Cardiac ventricle fibroblast (primary cell): ENCODE measurements at places on chromosomes 5 and 9. TPM values are rescaled to one million over a fixed set of nuclear protein-coding genes. Genes with fewer than 3 reads are reported as not detected.

PIP5KL1 gene
- 0.44 and 4.5 TPM in 2 replicates for total RNA-seq

FSTL4 gene
- total RNA-seq, result not detected in 2 replicates

PRSS3 gene
- total RNA-seq, result 2.7 and 3.3 TPM in 2 replicates

C6 gene
- 16.3 and 20.7 TPM in 2 replicates for total RNA-seq

AKNA gene
- total RNA-seq, result 5.1 TPM in 2 replicates

IL4 gene
- not detected in 2 replicates for total RNA-seq

ACTBL2 gene
- not detected in 2 replicates for total RNA-seq

GPR151 gene
- total RNA-seq, result not detected in 2 replicates

IFNA13 gene
- not detected in 2 replicates for total RNA-seq

FBP2 gene
- total RNA-seq, result not detected in 2 replicates

SPRY4 gene
- 19.6 and 25.4 TPM in 2 replicates for total RNA-seq

LURAP1L gene
- 2.5 and 4.5 TPM in 2 replicates for total RNA-seq

FST gene
- total RNA-seq, result 10.0 and 10.8 TPM in 2 replicates

ZNF346 gene
- total RNA-seq, result 9.1 and 10.9 TPM in 2 replicates

CDKN2B-AS1 gene
- 1.2 and 3.1 TPM in 2 replicates for total RNA-seq

ACTL7A gene
- not detected in 2 replicates for total RNA-seq

SYK gene
- total RNA-seq, result not detected in 2 replicates

F12 gene
- 0.44 and 0.49 TPM in 2 replicates for total RNA-seq

KCNV2 gene
- not detected in 2 replicates for total RNA-seq

ECM2 gene
- total RNA-seq, result 39.1 and 50.1 TPM in 2 replicates

ARSI gene
- total RNA-seq, result 0.24 and 1.2 TPM in 2 replicates

PTPA gene
- 59.8 and 61.5 TPM in 2 replicates for total RNA-seq

PRRT1B gene
- not detected in 2 replicates for total RNA-seq

KCNIP1 gene
- total RNA-seq, result not detected in 2 replicates

RALGPS1 gene
- total RNA-seq, result 0.24 and 0.50 TPM in 2 replicates

HSPB3 gene
- not detected in 2 replicates for total RNA-seq

CCNO gene
- total RNA-seq, result 0.10 and 0.25 TPM in 2 replicates

ANKDD1B gene
- total RNA-seq, result 0.15 and 0.31 TPM in 2 replicates

ANKS6 gene
- total RNA-seq, result 12.9 and 18.7 TPM in 2 replicates

PPP1R2B gene
- not detected in 2 replicates for total RNA-seq

FREM1 gene
- 0.15 and 0.19 TPM in 2 replicates for total RNA-seq

FLT4 gene
- 2.0 and 2.8 TPM in 2 replicates for total RNA-seq

TERT gene
- not detected in 2 replicates for total RNA-seq

F2R gene
- 121 and 122 TPM in 2 replicates for total RNA-seq

TLE1 gene
- total RNA-seq, result 24.2 and 29.1 TPM in 2 replicates

PCDHB5 gene
- 1.1 and 2.2 TPM in 2 replicates for total RNA-seq

FGFR4 gene
- total RNA-seq, result 6.3 and 17.4 TPM in 2 replicates

BARX1 gene
- not detected in 2 replicates for total RNA-seq

SLC6A18 gene
- not detected in 2 replicates for total RNA-seq

PANK3 gene
- total RNA-seq, result 20.0 and 25.1 TPM in 2 replicates

OBP2B gene
- total RNA-seq, result not detected in 2 replicates

DMGDH gene
- total RNA-seq, result 1.1 and 2.2 TPM in 2 replicates

DMRTA1 gene
- total RNA-seq, result under 0.01 TPM in 1 of 2 replicates, not detected in the other

MARCOL gene
- total RNA-seq, result not detected in 2 replicates

SMIM33 gene
- not detected in 2 replicates for total RNA-seq

EEIG1 gene
- 13.5 and 15.4 TPM in 2 replicates for total RNA-seq
